ENCODE measurements at places on chromosomes 6 and 20.

GRCh38 chr20:62025394-62025793 is 40.3 kb downstream of the TAF4 start:
- H3K4me3 ChIP-seq: no peak overlapping the region
- DNase-seq: no peak
- no peaks in the 10 kb centered on the region for H3K27me3 ChIP-seq
- no peaks in the 10 kb centered on the region for H3K36me3 ChIP-seq
- peaks cover 19% of the 10 kb centered on the region for H3K4me1 ChIP-seq
- H3K27ac ChIP-seq: no peak overlapping the region

DNA sequence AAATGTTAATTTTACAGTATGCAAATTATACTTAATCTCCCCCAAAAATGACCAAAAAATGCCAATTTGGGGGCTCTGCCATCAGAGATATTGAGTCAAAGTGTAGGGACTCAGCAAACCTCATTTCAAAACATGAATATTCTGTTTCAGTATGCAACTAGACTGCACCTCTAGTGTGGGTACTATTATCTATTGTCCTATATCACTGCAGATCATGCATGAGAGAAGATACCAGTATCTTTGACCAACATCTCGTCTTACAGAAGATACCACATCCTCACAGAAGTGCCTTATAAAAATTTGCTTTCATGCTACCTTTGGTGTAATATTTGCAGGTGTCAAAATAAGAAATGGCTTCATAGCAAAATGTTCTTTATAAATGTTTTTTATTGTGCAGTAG is 623.8 kb downstream of the TENT5A start:
- H3K27ac ChIP-seq: no peak overlapping the region
- H3K4me1 ChIP-seq: no peaks in the 10 kb centered on the region
- DNase-seq: no peak

- H3K4me3 ChIP-seq: no peak overlapping the region
- H3K36me3 ChIP-seq: no peaks in the 10 kb centered on the region
- no peaks in the 10 kb centered on the region for H3K27me3 ChIP-seq
- peaks cover 14% of the 10 kb centered on the region for H3K4me1 ChIP-seq
- H3K27ac ChIP-seq: no peak overlapping the region
- no peak for DNase-seq
Measured at GRCh38 chr6:30818391-30818841, 65.9 kb upstream of the DDR1 start.

- DNase-seq: no peak
- no peak overlapping the region for H3K4me3 ChIP-seq
- H3K27me3 ChIP-seq: no peaks in the 10 kb centered on the region
- H3K27ac ChIP-seq: no peak overlapping the region
- peaks cover 16% of the 10 kb centered on the region for H3K4me1 ChIP-seq
Measured at GRCh38 chr20:46353500-46354206, 45.4 kb upstream of the CDH22 start.

DNA sequence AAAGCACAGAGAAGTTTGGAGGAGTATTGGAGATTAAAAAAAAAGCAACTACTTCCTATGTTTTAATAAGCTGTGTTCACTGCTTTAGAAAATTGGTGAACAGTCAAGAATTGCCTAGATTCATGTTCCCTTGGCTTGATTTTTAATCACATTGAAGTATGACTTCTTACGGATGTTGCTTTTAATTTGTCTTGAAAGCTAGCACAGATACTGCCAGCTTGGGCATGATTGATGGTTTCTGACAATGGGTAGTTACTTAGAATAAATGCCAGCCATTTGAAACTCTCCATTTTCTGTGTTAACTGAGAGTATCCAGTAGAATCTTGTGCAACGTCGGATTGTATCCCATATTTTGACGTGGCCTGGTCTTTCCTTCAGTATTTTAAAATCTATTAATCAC is 178.0 kb downstream of the DTNBP1 start:
- DNase-seq: no peak
- H3K27me3 ChIP-seq: no peaks in the 10 kb centered on the region
- H3K27ac ChIP-seq: no peak overlapping the region
- peaks cover 18% of the 10 kb centered on the region for H3K36me3 ChIP-seq
- no peaks in the 10 kb centered on the region for H3K4me1 ChIP-seq

DNA sequence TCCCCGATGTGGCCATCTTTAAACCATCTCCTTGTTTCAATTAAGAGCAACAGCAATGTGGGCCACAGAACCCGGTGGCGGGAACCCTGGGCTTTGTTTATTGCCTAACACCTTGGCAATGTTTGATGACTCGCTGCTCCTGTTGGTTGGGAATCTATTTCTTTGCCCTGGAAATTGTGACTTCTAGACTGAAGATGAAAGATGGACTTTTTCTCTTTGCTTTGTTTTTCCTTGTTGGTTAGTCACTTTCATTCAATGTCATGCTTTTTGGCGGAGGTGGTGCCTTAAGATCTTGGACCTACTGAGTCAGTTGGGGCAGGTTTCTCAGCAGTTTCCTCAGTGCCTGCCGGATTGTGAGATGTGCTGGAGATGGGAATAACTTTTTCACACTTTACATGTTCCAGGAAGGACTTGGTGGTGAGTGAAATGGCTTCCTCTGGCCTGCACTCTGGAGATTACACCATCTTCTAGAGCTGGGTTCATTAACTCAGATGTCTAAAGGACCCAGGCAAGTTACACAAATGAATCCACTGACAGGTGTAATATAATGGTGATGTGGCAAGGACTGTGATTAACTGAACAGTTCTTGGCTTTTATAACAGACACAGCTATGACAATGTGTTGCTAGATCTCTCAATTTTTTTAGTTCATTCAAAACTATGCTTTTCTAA is 56.3 kb downstream of the TSHZ2 start:
- no peak for DNase-seq
- no peak overlapping the region for H3K4me3 ChIP-seq
- H3K4me1 ChIP-seq: no peaks in the 10 kb centered on the region
- no peaks in the 10 kb centered on the region for H3K36me3 ChIP-seq
- H3K27ac ChIP-seq: no peak overlapping the region
- H3K27me3 ChIP-seq: no peaks in the 10 kb centered on the region

Data from tibial artery (tissue), 4 donors.